Activated T-cell treated with anti-CD3 and anti-CD28 coated beads, Interleukin-2, amount 50 U/mL, for 72 hours (primary cell): ENCODE measurements at places on chromosomes 6 and 20. TPM values are rescaled to one million over a fixed set of nuclear protein-coding genes. Genes with fewer than 3 reads are reported as not detected.

DNA sequence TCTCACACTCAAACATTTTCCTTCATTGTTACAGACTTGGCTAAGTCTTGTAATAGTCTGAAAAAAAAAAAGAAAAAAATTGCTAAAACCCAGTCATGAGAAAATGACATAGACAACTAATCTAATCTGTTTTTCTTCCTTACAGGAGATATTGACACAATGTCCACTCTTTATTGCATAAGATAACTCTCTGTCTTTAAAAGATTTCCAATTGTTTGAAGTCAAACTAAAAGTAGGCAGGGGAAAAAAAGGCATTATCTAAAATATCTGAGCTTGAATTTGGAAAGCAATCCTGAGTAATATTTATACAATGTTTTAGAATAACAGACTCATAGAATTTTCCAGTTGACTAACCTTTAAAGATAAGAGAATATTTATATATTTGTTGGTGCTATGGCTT is 233.0 kb upstream of the CEP162 start:
- H3K36me3 ChIP-seq, result no peaks in the 10 kb centered on the region
- H3K27me3 ChIP-seq, result no peaks in the 10 kb centered on the region
- H3K4me1 ChIP-seq, result no peaks in the 10 kb centered on the region
- no peak overlapping the region for H3K27ac ChIP-seq
- DNase-seq, result no peak

The SLC17A3 gene
- 2.5 TPM for total RNA-seq

DNA sequence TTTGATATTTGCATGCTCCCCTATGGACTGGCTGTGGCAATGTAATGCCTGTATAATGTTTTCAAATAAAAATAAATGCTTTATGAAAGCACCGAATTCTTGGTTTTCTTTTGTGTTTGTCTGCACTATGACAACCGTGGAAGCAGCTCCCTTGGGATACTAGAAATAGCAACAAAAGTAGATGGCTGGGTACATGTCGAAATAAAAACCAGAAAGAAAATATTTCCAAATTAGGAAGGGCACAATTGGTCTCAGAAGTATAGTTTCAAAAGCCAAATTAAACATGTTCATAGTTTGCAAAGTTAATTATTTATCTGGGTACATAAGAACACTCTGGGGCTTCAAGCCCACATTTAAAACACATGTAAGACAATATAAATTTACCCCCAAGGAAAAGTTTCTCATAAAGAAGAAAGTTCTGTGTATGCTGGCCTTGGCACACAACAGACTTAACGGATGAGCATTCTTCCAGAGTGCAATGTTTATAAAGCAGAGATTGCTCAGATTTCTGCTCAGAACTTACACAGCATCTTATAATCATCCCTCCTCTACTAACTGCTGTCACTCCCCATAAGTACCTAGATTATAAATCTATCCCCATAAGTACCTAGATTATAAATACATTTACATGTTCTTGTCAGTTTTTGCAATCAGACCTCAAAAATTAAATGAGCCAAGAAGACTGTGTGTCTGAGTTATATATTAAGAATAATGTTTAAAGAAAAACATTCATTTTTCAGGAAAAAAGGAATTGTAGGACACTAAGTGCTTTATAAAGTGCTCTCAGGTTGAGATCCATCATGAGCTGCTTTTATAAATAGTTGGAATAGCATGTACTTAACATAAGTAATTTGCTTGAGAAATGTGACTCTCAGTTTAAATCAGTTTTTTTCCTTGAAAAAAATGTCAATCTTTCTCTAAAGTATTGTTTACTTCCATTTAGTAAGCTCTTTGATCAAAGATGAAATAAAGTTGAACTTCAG is 230.2 kb upstream of the PLN start:
- DNase-seq, result no peak
- H3K4me1 ChIP-seq, result no peaks in the 10 kb centered on the region
- no peak overlapping the region for H3K27ac ChIP-seq
- no peaks in the 10 kb centered on the region for H3K36me3 ChIP-seq
- H3K27me3 ChIP-seq, result no peaks in the 10 kb centered on the region

DNA sequence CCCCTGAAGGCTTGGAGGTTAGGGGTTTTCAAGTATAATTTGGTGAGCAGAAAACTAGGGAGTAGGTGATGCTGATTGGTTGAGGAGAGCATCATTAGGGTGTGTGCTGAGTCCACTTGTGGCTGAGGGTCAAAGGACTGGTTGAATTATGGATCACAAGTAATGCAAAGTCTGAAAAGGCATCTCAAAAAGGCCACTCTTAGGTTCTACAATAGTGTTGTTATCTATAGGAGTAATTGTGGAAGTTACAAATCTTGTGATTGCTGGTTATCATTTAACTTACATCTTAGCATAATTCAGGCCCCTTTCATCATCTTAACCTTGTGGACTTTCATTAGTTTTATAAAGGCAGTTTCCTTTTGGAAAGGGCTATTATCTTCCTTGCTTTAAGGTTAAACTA is 60.8 kb downstream of the UBR2 start:
- H3K4me1 ChIP-seq, result no peaks in the 10 kb centered on the region
- no peak overlapping the region for H3K27ac ChIP-seq
- DNase-seq, result no peak

The LCA5 gene
- 0.23 TPM for total RNA-seq

- no peak overlapping the region for H3K4me3 ChIP-seq
- DNase-seq, result no peak
- H3K27me3 ChIP-seq, result no peaks in the 10 kb centered on the region
- no peak overlapping the region for H3K27ac ChIP-seq
- peaks cover 16% of the 10 kb centered on the region for H3K4me1 ChIP-seq
- no peaks in the 10 kb centered on the region for H3K36me3 ChIP-seq
Measured at GRCh38 chr20:37348792-37349516, 3.0 kb downstream of the SRC start.

DNA sequence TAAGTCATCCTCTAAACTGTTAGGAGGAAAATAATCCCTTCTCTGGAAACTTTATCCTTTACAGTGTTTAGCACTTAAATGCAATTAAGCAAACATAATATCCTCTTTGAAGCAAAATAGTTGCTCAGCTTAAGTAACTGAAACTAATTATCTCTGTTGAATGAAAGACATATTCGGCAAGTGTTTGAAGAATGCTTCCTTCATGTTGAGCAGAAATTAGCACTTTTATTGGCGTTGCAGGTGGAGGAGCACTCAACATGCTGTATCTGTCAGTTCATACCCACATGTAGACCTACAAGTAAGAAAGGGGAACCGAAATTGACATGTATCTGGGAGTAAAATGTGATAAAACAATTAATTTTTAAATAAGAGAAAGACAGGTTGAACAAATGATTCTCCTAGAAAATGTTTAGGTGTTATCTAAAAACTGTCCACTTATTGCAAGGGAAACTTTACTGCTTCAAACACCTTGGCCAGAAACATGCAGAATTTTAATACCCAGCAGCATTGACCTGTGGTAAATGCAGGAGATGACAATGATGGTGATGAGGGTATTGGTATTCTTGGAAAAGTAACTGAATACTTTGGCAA is 987.0 kb upstream of the MAP3K7 start:
- H3K4me1 ChIP-seq, result no peaks in the 10 kb centered on the region
- no peak overlapping the region for H3K27ac ChIP-seq
- H3K4me3 ChIP-seq, result no peak overlapping the region
- H3K36me3 ChIP-seq, result no peaks in the 10 kb centered on the region

The VWA7 gene
- 3.4 TPM for total RNA-seq

- H3K4me1 ChIP-seq, result no peaks in the 10 kb centered on the region
- H3K27ac ChIP-seq, result no peak overlapping the region
- no peak for DNase-seq
- H3K27me3 ChIP-seq, result no peaks in the 10 kb centered on the region
Measured at GRCh38 chr6:55445648-55446204, 118.5 kb downstream of the GFRAL start.

The SCUBE3 gene
- total RNA-seq, result 0.16 TPM

DNA sequence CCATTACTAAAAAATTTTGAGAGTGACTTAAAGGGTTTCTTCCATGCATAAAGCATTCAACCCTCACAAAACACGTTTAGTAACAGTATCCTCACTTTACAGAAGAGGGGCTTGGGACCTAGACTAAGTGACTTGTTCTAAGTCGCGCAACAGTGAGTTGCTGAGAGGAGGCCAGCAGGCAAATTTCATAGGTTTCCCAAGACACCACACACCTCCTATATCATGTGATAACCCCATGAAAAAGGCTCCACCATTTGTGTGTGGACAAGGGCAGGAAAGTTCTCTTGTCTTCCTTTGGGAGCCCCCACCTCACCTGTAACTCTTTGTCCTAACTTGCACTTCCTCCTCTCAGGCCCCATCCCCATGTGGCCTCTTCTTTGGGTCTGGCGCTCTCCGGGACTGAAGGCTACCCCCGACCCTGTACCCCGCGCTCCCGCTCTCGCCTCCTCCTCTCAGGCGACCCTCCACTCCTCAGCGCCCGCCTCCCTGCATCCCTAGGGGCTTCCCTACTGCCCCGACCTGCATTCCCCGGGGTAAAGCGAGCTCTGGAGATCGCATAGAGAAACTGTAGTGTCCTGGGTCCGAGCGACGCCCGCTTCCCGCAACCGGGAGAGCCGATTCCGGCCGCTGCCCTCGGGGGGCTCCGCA is 392 bp downstream of the PSMB8 start:
- peaks cover 82% of the 10 kb centered on the region for H3K4me1 ChIP-seq
- peak overlapping the region; percentile 99 for H3K4me3 ChIP-seq
- no peaks in the 10 kb centered on the region for H3K27me3 ChIP-seq
- H3K27ac ChIP-seq, result peak overlapping the region; percentile 100

GRCh38 chr20:61762167-61762710 is 303.4 kb downstream of the TAF4 start:
- no peaks in the 10 kb centered on the region for H3K4me1 ChIP-seq
- no peak overlapping the region for H3K4me3 ChIP-seq
- H3K36me3 ChIP-seq, result no peaks in the 10 kb centered on the region
- H3K27ac ChIP-seq, result no peak overlapping the region
- no peaks in the 10 kb centered on the region for H3K27me3 ChIP-seq

The OR2H2 gene
- total RNA-seq, result not detected

- no peak overlapping the region for H3K27ac ChIP-seq
- H3K4me1 ChIP-seq, result no peaks in the 10 kb centered on the region
- no peak for DNase-seq
- no peaks in the 10 kb centered on the region for H3K27me3 ChIP-seq
- H3K4me3 ChIP-seq, result no peak overlapping the region
- peaks cover 6% of the 10 kb centered on the region for H3K36me3 ChIP-seq
Measured at GRCh38 chr6:135451617-135452190, 45.8 kb downstream of the AHI1 start.

The CCN2 gene
- total RNA-seq, result not detected

GRCh38 chr20:46583411-46584214 is 33.2 kb upstream of the OCSTAMP start:
- H3K27ac ChIP-seq, result no peak overlapping the region
- DNase-seq, result no peak
- H3K36me3 ChIP-seq, result no peaks in the 10 kb centered on the region
- no peaks in the 10 kb centered on the region for H3K4me1 ChIP-seq
- H3K27me3 ChIP-seq, result peaks cover 17% of the 10 kb centered on the region

DNA sequence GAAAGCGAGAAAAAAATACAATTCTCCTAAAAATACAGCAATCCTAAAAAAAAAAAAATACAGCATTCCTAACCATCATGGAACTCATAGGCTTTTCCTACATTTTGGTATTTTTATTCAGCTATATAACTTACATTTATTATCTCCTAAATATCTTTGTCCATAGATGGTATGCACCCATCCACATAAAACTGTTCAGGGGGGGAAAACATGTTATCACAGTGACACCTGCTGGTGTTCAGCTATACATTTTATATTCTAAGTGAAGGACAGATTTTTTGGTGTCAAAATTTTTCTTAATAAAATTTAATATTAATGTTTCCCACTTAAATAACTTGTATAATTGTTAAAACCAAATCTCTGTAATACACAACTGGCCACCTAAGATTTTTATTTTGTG is 58.0 kb downstream of the BLOC1S5 start:
- no peaks in the 10 kb centered on the region for H3K4me1 ChIP-seq
- H3K36me3 ChIP-seq, result no peaks in the 10 kb centered on the region
- H3K4me3 ChIP-seq, result no peak overlapping the region
- no peak for DNase-seq
- H3K27me3 ChIP-seq, result no peaks in the 10 kb centered on the region

GRCh38 chr6:147204060-147204785 is at the start of gene STXBP5:
Gene STXBP5 (plus strand): TSS chr6:147204417. CDS start chr6:147204533, 116 bp downstream.
- peak within 1 kb of the TSS; percentile 99 for H3K4me3 ChIP-seq
- peaks cover 55% of the 10 kb centered on the region for H3K4me1 ChIP-seq
- peaks cover 9% of the 10 kb centered on the region for H3K36me3 ChIP-seq
- H3K27me3 ChIP-seq, result no peaks in the 10 kb centered on the region

The PPP1R16B gene
- 184 TPM for total RNA-seq

The POM121L2 gene
- not detected for total RNA-seq

DNA sequence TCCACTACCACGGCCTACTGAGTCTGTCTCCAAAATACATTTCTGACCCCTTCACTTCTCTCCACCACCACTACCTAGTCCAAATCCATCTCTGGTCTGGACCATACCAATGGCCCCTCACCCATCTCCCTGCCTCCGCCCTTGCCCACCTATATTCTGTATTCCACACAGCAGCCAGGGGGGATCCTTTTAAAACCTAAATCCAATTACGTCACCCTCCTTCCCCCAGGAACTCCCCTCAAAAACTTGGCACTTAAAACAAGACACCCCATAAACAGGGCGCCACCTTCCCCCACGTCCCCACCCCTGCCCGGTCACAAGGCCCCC is 680 bp downstream of the PDRG1 start:
- peak overlapping the region; percentile 97 for H3K27ac ChIP-seq
- H3K4me1 ChIP-seq, result peaks cover 37% of the 10 kb centered on the region
- peaks cover 12% of the 10 kb centered on the region for H3K36me3 ChIP-seq
- peak overlapping the region; percentile 92 for H3K4me3 ChIP-seq

GRCh38 chr6:112085286-112086065 is 1.8 kb downstream of the TUBE1 start:
- peaks cover 8% of the 10 kb centered on the region for H3K36me3 ChIP-seq
- no peak overlapping the region for H3K27ac ChIP-seq
- H3K4me1 ChIP-seq, result peaks cover 10% of the 10 kb centered on the region

DNA sequence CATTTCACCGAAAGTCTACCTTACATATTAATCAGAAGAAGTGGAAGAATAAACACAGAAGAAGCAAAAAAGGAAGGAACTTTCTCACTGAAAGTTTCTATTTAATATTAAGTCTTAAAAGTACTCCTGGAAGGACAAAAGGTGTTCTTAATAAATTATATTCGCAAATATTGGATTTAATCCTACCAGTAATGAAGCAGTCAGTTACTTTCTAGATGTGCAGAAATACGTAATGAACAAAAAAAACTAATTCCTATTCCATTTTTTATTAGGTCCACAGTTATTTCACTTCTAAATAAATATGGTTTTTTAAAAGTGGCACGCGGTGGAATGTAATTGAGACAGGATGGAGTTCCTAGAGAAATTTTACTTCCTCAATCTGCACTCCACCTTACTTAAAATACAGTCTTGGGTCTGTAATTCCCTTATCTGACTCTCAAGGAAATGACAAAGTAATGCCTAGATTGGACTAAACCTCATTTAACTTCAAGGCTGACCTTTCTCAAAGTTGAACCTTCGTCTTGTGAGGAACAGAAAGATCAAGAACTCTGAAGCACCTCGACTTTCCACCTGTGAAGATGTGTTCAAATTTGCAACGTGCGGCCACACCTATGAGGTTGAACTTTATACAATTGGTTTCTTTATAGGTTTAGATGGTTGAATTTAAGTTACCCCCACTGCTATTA is 1.1 kb upstream of the TRAM2 start:
- peaks cover 35% of the 10 kb centered on the region for H3K4me1 ChIP-seq
- H3K36me3 ChIP-seq, result peaks cover 1% of the 10 kb centered on the region
- DNase-seq, result no peak
- H3K27me3 ChIP-seq, result no peaks in the 10 kb centered on the region
- peak overlapping the region; percentile 51 for H3K27ac ChIP-seq
